ENCODE measurements at places on chromosomes 7 and 10.

GRCh38 chr10:17257466-17258321 lies 29.7 kb downstream of the VIM start:
- DNase-seq, result peak; percentile 80

DNA sequence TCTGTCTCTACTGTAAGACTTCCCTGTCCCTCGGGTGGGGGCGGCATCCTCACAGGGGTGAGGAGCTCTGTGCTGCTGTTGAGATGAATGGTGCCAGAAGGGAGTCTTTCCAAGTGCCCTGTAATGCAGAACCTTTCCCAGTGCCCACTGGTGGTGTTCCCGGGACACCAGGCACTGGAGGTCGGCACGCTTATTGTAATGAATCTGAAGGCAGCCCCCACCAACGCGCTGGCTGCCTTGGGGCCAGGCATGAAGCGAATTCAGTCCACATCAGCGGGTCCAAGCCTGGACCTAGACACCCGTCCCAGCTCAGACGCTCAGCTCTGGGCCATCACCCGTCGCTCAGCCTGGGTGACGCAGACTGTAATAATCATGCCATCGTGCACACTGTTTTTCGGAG lies 592.9 kb downstream of the DNAJB6 start:
- DNase-seq, result no peak

- DNase-seq, result peak; percentile 61
These were observed 635 bp downstream of the NUP205 start for GRCh38 chr7:135558337-135558767.

DNA sequence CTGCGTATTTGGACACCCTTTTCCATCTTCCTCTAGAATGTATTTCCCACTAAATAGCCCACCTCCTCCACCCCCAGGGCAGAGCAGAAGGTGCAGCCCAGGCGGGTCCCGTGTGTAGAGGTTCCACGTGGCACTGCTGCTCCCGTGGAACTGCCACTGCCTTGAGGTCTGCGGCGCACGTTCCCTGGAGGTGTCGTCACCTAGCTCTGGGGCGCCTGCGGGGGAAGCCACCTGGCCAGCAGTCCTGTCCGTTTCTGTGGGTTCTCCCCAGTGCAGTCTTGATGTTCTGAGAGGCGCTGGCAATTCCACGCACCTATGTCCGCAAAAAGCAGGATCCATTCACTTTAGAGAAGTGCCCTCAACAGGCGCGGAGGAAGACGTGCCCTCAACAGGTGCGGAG lies 21.9 kb downstream of the BNIP3 start:
- no peak for DNase-seq

GRCh38 chr10:52210161-52210560 lies 103.9 kb upstream of the DKK1 start:
- no peak for DNase-seq

GRCh38 chr7:34042406-34042805 lies 137.1 kb downstream of the BMPER start:
- peak; percentile 47 for DNase-seq

- no peak for DNase-seq
These were observed 24.6 kb upstream of the NPFFR1 start for GRCh38 chr10:70308121-70309060.

DNA sequence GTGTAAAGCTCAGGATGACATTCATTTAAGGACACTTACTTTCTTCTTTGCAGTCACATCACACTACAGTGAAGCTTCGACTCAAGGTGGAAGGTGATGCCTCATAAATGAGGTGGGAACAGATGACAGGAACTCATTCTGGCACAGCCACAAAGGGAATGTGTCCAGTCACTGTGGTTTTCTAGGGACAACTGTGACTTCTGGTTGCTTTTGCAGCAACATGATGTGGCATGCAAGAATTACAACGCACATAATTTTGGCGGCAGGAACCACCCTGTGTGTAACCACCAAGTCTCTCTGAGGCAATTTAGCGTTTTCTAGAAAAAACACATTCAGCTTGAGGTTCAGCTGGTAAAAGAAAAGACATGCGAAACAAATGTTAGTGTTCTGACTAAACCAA lies 32.0 kb upstream of the FERD3L start:
- DNase-seq, result no peak

GRCh38 chr7:115724400-115725056 lies 306.0 kb downstream of the TFEC start:
- DNase-seq, result no peak

- DNase-seq, result peak; percentile 72
These were observed 133.8 kb downstream of the SEMA3A start for GRCh38 chr7:84060760-84061261.

- peak; percentile 67 for DNase-seq
These were observed 22.1 kb downstream of the CYP17A1 start for GRCh38 chr10:102814873-102815661.

DNA sequence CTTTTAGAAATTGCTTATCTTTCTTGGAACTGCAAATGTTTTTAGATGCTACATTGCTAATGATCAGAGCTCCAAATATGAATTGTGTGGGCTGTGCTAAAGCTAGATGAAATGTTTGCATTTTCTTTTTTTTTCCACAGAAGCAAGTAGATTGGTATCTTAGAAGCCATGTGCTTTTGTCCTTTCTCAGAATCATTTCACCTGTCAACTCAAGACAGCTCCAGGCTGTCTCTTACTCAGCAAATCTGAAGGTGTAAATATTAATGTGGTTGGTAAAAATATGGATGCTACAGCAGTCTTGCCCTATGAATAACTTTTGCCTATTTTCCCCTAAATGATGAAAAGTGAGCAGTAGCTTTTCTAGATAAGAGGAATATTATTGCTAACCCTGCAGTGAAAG lies 41.2 kb downstream of the AP3M1 start:
- DNase-seq, result no peak

GRCh38 chr7:140027858-140028257 lies 34.9 kb downstream of the PARP12 start:
- DNase-seq, result no peak

DNA sequence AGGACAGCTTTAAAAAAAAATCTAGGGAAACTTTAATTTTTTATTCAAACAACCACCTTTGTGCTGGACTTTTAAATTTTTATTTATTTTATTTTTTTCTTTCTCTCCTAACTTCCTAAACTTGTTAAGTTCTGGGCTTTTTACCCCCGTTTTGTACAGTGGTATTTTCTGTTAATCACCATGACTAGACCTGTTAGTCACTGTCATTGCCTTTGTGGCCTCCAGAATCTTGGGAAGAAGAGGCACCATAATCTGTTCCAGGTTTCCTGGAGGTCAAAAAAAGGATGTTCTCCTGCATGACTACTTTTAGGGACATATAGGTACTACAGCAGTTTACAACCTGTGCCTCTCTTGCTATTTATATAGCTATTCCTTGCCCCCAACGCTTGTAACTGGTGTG lies 31.1 kb upstream of the DDX50 start:
- DNase-seq, result no peak

GRCh38 chr7:101265622-101266516 lies 21.0 kb upstream of the FIS1 start:
- no peak for DNase-seq

DNA sequence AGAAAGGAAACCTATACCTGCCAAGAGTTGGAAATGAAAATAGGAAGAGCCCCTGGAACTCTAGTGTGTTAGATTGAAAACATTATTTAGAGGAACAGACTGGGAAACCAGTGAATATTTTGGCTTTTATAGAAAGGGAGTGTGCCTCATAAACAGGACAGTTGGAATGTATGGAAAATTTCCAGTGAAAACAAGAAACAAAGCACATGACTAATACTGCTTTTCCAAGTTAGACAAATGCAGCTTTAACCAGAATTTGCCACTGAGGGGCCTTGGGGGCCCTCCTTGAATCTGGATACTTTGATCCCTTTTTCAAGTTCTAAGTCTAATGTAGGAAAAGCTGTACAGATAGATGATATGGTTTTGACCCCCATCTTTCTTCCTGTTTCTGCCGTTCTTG lies 21.2 kb downstream of the ITGB8 start:
- DNase-seq, result no peak

GRCh38 chr7:21550821-21551531 lies 8.1 kb downstream of the DNAH11 start:
- no peak for DNase-seq

GRCh38 chr10:96556003-96556402 lies 30.8 kb downstream of the TM9SF3 start:
- DNase-seq, result peak; percentile 21

GRCh38 chr10:118272767-118273166 lies 69.4 kb downstream of the FAM204A start:
- DNase-seq, result no peak

GRCh38 chr7:18494406-18494805 lies 1.1 kb upstream of the HDAC9 start:
- no peak for DNase-seq

DNA sequence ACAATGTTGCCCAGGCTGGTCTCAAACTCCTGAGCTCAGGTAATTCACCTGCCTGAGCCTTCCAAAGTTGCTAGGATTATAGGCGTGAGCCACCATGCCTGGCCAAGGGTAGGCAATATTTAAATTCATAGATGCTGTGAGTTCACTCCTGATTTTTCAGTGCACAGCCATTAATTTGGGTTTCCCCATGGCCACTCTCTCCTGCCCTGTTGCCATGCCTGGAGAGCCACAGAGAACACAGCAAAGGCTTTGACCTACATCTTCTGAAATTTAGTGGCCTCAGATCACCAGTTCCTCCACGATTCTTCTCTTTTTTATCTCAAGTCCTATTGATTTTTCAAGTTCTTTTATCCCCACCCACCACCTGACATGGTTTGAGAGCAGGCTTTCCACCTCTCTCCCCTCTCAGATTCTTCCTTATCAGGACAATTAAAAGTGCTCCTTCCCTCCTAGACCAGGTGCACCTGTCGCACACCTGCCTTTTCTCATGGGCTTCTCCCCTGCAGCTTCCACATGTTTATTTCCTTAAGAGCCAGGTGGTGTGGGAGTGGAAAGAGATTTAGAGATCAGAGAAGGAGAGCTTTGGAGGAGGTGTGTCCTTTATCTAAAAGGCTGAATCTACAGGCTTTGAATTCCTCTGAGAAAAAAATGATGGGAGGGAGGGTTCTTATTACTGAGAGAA lies 123.8 kb downstream of the ADRA2A start:
- DNase-seq, result no peak

- DNase-seq, result peak; percentile 76
These were observed 103.6 kb downstream of the SMURF1 start for GRCh38 chr7:99040104-99040958.

GRCh38 chr7:20329389-20330238 lies 1.1 kb upstream of the ITGB8 start:
- peak; percentile 65 for DNase-seq

- DNase-seq, result no peak
These were observed 23.2 kb downstream of the COL1A2 start for GRCh38 chr7:94417901-94418300.
